Suprapubic skin (tissue), 4 donors: ENCODE measurements at places on chromosomes 5 and 9.

- no peak for DNase-seq
These were observed 206.0 kb upstream of the DMRTA1 start for GRCh38 chr9:22240619-22241018.

DNA sequence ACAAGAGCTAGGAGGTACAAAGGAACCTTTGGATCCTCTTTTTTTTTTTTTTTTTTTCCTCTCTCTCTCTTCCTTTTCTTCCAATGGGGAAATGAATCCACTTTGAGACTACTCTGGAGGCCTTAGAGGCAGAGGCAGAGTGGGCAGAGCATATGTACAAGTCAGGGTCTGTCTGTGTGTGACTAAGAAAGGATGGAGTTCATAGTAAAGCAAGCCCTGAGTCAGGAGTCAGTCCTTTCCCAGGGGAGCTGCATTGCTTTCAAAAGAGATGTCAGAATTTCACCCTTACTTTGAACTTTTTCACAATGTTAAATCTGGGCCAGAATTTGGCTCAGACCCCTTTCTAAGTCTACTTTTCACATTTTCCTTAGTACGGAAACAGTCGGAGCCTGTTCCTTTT, 792.4 kb upstream of the C9orf72 start:
- no peak for DNase-seq

GRCh38 chr9:25964239-25964638, 286.0 kb upstream of the TUSC1 start:
- DNase-seq = no peak

- DNase-seq = no peak
These were observed 18.9 kb downstream of the KIF24 start for GRCh38 chr9:34310215-34310614.

DNA sequence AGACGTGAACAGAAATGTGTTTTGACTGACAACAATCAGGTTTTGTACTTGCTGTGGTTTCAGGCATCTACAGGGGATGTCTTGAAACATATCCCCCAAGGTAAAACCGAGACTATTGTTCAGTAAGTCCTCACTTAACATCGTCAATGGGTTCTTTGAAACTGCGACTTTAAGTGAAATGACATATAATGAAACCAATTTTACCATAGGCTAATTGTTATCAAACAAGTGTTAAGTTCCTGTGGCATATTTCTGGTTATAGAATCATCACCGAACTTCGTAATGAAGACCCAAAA, 16.4 kb upstream of the OMD start:
- DNase-seq = no peak

DNA sequence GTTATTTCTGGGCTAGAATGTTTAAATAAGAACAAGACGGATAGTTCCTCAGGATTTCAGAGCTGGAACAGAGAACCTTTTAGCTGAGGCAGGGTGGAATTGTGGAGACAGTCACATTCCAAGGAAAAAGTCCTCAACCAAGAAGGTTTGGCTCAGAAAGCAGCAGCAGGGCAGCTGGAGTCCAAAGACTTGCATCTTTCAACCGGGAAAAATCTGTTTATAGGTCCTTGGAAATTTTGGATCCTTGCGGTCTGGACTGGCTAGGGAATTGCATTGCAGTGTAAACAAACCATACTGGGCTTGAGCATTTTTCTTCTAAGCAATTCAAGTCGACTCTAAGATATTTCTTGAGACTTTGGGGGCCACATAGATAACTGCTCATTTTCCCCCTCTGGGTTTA, 40.8 kb upstream of the HMHB1 start:
- DNase-seq = no peak

DNA sequence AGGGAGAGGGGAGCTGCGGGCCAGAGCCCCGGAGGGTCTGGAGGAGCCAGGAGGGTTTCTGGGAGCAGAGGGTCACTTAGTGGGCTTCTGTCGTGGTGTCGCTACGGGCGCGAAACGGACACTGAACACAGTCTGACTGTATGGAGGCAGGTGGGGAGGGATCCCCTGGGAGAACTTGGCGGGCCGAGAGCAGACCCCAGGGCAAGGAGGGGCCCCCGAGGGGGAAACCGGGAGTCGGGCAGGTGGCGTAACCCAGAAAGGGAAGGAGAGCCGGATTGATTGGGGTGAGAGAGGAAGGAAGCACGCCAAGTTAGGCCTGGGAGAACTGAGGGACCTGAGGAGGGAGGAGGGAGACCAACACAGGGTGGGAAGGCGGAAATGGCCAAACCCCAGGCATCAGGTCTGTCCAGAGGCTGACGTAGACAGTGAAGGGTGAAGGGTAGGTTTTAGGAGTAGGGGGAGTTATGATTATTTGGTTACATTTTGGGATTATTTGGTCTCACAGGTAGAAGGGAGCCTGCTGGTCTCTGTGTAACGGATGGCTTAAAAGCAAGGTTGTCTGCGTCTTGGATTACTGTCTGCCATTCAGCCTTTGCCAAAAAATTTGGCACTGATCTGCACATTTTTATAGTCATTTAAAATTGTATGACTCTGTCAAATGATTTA, 3.3 kb upstream of the MSMP start:
- no peak for DNase-seq

DNA sequence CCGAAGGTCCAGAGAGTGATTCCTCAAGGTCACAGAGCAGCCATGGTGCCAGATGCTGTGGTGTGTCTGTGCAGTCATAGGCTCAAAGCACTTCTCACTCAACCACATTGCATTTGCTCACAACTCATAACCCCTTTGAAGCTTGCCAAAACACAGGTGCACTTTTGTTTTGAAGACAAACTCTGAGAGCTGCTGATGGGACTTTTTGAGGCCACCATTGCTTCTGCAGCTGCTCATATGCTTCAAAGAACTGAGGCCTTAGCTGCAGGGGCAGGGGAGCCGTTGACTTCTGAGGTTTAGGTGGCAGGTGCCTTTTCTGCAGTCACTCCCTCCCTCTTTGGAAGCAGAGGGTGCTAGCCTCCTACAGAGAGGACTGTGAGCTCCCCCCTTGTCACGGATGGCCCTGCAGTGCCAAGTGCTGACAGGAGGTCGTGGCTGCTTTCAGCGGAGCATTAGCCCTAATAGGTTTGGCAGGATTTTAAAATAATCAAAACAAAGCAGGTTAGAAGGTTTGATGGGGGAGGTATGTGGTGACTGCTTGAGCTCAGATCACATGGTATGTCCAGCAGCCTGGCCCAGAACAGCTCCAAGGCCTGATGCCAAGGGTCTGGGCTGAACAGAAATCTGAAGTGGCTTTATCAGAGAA, 232.1 kb downstream of the MAN2A1 start:
- DNase-seq = no peak

DNA sequence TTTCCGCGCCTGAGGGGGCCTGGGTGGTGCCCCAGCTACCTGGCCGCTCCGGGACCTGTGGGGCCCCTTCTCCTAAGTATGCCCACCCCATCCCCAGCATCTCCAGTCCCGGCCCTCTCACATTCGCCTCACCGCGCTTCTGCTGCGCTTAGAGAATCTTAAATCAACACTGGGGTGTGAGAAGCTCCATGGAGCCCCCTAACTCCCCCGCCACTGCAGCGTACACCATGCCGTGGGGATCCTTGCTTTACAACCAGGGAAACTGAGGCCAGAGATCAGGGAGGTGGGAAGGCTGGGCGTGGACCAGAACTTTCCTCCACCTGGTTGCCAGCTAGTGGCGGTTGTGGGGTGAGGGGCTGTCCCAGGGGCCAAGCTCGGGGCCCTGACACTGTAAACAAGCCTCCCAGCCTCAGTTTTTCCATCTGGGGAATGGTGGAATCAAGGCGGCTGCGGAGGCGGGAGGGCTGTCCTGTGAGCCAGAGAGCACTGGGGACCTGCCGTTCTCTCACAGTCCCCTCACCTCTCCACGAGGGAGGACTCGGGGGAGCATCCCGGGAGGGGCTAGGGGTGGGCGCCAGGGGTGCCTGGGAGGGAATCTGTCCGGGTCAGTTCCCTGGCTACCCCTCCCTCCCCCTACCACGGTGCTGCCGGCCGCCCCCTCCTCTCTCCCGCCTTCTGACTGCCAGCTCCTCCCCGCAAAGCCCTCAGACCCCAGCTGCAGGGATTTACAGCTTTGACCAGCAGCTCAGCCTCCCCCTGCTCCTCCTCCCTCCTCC, 161.2 kb downstream of the C9orf50 start:
- DNase-seq = no peak

DNA sequence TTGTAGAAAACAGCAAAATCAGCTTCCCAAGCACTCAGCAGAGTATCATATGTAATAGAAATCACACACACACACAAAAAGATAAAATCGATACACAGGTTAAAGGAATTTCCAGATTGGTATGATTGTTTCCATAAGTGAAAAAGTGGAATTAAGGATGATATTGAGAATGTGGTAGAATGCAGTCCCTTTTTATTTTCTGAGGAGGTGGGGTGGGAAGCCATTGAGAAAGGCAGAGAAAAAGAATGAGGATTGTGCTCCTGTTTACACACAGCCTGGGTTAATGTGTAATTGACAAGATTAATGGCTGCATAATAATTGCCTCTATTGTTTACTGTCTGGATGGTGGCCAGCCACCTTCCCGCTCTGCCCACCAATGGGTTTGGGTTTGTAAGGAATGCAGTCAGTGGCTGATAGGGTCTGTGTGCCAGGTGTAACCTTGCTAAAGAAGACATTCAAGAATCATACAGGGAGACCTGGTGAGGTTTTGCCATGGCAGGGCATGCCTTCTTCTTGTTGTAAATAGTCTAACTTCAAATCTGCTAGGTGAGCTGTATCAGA, 177.2 kb upstream of the MAP3K1 start:
- no peak for DNase-seq

- DNase-seq = no peak
These were observed 83.9 kb downstream of the TMEM174 start for GRCh38 chr5:73256862-73257261.

- DNase-seq = peak; percentile 81
These were observed 86.4 kb downstream of the GALNT10 start for GRCh38 chr5:154276973-154277331.

- peak; percentile 43 for DNase-seq
These were observed 87.3 kb upstream of the LMX1B start for GRCh38 chr9:126526218-126527108.

- DNase-seq = no peak
These were observed 245.1 kb upstream of the ELAVL2 start for GRCh38 chr9:24071091-24071490.

DNA sequence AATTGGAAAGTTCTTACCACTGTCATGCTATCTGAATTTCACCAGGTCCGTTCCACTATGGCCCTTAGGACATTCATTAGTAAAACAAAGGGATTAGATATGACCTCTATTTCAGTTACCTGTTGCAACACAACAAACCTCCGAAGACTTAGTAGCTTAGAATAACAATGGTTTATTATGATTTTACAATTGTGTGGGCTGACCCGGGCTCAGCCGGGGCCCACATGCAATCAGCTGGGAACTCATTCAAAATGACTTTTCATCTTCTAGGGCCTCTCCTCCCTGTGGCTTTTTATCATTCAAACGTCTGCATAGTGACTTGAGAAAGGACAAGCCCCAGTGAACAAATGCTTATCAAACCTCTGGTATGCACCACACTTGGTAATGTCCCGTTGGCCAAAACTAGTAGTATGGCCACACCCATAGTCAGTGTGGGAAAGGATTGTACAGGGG, 2.3 kb upstream of the FBXW11 start:
- no peak for DNase-seq

DNA sequence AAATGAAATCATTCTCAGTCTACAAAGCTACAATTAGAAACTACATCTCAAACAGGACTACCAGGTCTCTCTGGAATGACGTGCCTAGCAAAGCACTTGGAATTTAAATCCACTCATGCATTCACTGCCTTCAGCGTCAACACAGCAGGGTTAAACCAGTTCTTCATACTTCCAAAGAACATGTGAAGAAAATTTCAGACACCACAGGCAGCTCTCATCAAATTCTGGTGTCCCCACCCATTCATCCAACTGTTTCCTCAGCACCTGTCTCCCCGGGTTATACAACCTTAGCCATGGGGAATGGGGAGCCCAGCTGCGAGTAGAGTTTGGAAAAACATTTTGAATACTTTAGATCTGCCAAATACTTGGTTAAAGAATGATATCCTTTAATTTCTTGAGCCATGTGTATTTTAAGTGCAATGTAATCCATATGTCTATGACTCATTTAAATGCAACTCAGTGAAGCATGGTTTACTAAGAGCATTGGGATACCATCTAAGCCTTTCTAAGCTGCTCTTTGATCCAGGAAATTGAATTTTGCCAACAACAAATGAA, 17.5 kb downstream of the ADAM19 start:
- DNase-seq = no peak

- DNase-seq = no peak
These were observed 273.5 kb upstream of the CCNG1 start for GRCh38 chr5:163163858-163164257.

- no peak for DNase-seq
These were observed 60.1 kb downstream of the PRKACG start for GRCh38 chr9:68953771-68954170.

- DNase-seq = no peak
These were observed 314.7 kb downstream of the PRR16 start for GRCh38 chr5:120778491-120779484.

- no peak for DNase-seq
These were observed 183.3 kb upstream of the PCSK5 start for GRCh38 chr9:75707191-75707590.

DNA sequence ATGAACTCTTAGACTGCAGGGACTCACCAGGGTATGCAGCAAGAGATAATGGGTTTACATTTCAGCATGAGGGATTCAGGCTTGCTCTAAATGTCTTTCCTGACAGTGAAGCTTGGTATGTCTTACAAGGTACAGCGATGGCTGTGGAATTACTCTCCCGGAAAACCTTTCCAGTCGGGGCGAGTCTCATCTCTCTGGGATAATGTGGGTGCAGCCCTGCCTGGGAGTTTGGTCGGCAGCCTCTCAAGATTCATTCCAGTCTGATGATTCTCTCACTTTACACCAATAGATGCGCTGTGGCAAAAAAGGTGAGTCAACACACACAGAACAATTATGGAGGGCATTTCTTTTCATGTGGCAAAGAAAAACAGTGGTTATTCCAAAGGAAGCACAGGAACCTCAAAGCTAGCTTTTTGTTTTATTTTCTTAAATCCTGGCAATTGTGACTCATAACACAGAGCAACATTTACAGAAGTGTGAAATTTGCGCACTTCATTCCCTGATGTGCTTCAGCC, 190.3 kb downstream of the DCP2 start:
- no peak for DNase-seq

DNA sequence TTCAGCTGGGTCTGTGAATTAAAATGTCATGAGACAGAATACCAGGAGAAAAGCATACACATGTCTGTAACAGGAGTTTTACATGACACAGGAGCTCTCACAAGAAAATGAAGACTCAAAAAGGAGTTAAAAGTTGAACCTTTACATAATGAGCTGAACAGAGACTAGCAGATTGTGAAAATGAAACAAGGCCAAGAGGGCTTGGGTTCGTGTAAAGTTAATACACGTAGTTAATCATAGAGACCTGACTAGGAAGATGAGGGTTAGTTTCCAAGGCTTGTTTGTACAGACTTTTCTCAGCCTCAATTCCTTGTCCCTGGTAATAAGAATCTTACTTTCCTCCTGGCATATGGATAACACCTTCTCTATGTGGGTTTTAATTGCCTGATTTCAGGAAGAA, 1294.0 kb downstream of the MAT2B start:
- DNase-seq = no peak

GRCh38 chr5:10576121-10576789, 12.4 kb downstream of the ANKRD33B start:
- no peak for DNase-seq
